ENCODE measurements at places on chromosomes 1 and 21.

DNA sequence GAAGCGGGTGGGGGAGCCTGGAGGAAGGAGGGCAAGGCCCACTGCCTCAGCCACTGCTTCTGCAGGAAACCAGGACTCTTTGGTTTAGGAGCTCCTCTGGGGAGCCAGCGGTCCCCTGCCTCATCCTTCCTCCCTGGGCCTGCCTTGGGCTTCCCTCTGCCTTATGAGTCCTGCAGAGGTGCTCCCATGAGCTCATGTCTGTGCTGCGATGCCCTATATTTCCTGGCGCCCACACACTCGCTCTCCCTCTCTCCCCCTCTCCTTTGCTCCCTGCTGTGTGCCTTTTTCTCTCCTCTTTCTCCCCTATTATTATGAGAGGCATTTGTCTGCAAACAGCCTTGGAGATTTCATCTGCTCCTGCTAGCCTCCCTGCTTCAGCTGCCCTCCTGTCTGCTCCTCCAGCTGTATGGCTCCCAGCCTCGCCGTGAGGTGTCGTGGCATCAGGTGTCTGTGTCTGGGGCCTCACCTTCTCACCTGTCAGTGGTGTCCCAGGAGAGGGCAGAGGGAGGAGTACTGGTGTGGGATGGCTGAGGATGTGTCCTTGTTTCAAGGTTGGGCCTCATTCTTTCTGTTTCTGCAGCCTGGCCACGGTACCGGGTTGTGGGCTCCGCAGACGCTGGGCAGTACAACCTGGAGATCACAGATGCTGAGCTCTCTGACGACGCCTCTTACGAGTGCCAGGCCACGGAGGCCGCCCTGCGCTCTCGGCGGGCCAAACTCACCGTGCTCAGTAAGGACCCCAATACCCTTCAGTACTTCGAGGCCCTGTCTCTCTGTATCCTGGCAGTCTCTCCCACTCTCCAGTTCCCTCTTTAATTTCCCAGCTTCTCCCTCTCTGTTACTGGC lies 84.2 kb downstream of the KIRREL1 start:
- DNase-seq, result no peak

DNA sequence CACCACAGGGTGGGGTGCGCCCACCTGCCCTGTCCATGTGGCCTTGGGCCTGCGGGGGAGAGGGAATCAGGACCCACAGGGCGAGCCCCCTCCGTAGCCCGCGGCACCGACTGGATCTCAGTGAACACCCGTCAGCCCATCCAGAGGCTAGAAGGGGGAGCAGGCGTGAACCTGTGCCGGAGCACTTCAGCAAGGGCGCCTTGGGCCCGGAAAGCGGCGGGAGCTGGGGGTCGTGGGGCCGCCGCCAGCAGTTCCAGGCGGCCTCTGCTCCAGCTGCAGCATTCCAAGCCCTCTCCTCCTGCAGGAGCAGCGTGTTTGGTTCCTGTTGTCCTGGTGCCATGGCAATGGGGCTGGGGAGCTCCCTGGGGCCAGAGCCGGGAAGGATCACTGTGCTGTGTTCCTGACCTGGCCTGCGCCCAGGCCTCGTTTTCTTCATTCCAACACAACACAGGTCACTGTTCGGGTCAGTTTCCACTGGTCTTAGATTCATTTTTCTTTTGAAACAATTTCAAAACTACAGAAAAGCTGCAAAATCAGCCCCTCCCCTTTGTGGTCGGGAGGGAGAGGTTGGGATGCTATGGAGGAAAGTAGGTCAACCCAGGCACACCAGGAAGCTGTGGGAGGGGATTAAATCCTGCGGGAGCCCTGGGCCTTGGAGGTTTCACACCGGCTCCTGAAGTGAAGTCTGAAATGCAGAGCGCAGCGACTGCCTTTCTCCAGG lies 18.8 kb downstream of the SLX9 start:
- no peak for DNase-seq

- DNase-seq, result no peak
Observed at GRCh38 chr21:19683492-19683891, 1279.9 kb upstream of the TMPRSS15 start.

DNA sequence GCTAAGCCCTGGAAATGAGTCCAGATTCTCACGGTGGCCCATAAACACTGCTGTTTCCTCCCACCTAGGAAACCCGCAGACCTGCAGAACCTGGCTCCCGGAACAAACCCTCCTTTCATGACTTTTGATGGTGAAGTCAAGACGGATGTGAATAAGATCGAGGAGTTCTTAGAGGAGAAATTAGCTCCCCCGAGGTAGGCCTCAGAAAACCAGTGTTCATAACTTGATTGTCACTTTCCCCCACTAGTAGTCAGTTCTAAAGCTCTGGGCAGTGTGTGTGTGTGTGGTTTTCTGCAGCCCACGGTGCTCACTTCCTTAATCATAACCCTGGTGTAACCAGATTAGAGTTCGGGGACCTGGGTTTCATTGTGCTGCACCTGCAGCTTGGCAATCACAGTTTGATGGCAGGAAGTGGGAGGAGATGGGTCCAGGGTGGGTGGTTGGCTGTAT lies 39.1 kb downstream of the CLIC6 start:
- DNase-seq, result no peak

- peak; percentile 82 for DNase-seq
Observed at GRCh38 chr1:190172651-190173430, 304.8 kb downstream of the BRINP3 start.

GRCh38 chr1:117275055-117275454 lies 64.3 kb upstream of the VTCN1 start:
- no peak for DNase-seq
